ENCODE measurements at places on chromosomes 6 and 20. TPM values are rescaled to one million over a fixed set of nuclear protein-coding genes. Genes with fewer than 3 reads are reported as not detected.

Gene TNFRSF6B
- 4.3 TPM for total RNA-seq

Gene GPRC6A
- not detected for total RNA-seq

Gene KCNK15
- 5.0 TPM for total RNA-seq

Gene VIP
- 0.43 TPM for total RNA-seq

Gene HLA-DRA
- 262 TPM for total RNA-seq

Gene C20orf141
- total RNA-seq = 0.69 TPM

Gene PREX1
- 9.4 TPM for total RNA-seq

Gene SNAI1
- total RNA-seq = 1.7 TPM

Gene FAXC
- 3.8 TPM for total RNA-seq

Gene EPPIN
- total RNA-seq = not detected

Gene DLL1
- 11.5 TPM for total RNA-seq

Gene SDCBP2
- total RNA-seq = 7.3 TPM

Gene MYL9
- total RNA-seq = 69.5 TPM

GRCh38 chr20:23962272-23962671 is 26.3 kb downstream of the GGTLC1 start:
- no peak for DNase-seq

- no peak for DNase-seq
Observed at GRCh38 chr6:82555801-82556200, 192.2 kb downstream of the TPBG start.

DNA sequence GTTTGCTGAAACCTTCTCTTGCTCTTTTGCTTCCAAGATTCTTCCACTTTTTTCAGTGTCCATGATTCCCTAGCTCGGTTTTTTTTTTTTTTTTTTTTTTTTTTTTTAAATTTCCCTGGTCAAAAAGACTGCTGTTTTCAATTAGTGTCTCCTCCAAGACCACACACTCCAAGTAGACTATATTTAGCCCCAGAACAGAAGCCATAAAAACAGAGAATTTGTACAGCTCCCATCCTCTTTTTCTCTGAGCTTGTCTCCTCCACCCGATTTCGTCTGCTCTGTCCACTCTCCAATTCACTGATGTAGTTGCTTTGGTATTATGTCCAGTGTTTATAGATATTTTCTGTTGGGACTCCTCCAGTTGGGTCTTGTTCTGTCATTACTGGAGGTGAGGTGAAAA is 37.6 kb downstream of the RSPH3 start:
- DNase-seq = no peak

GRCh38 chr6:99119109-99120031 is 171.6 kb upstream of the FBXL4 start:
- no peak for DNase-seq

- no peak for DNase-seq
Observed at GRCh38 chr6:80165143-80165542, 58.7 kb downstream of the BCKDHB start.

GRCh38 chr6:89190741-89191140 is 26.4 kb downstream of the GABRR1 start:
- no peak for DNase-seq

GRCh38 chr6:28081486-28081751 is 1.1 kb downstream of the ZNF165 start:
- no peak for DNase-seq

DNA sequence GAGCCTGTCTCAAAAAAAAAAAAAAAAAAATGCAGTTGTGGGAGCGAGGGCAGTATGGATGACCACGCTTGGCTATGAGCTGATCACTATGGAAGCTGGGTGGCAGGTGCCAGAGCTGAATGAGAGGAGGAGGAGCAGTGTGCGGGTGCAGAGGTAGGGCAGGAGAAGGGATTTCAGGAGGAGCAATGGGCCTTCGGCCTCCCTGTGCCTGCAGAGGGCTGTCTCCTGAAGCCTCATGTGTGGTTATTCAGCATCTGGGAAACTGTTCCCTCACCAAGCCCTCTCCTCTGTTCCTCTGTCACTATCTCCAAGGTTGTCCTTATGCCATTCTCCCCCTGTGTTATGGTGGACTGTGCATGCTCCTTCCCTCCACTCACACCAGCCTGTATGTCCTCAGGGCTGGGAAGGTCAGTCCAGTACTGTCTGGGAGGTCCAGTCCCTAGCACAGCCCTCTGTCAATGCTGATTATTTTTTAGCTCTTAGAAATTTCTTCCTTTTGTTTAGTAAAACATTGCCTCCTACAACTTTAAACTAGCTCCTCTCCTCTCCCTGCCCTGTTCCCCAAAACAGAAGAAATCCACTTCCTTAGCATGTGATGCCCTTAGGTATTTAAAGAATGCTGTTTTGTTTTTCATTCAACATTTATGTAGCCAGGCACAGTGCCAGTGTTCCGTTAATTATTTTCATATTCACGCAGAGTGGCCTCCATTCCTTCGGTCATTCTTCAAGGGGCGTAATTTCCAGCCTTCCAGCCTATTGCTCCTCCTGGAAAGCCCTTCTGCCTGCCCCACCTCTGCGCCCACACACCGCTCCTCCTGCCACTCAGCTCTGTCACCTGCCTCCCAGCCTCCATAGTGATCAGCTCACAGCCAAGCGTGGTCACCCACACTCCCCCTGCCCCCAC is 48.9 kb downstream of the CNBD2 start:
- DNase-seq = peak; percentile 49

DNA sequence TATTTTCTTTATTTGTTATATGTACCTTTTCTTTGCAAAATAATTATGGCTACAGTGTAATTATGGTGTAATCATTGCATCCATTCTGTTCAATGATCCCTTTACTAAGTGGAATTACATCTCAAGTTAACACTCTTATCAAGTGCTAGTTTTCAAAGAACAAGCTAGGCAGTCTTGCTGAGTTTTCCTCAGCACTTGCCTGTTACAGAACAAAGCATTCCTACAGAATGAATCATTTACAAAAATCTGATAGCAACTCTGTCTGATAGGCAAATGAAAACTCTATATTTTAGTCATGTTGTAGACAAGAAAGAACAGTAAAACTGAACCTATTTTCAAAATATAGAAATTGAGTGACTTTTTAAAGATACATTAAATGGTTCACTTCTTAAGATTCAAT is 109.8 kb upstream of the POU3F2 start:
- no peak for DNase-seq

- DNase-seq = no peak
Observed at GRCh38 chr20:4836935-4837334, 115.2 kb downstream of the PRND start.

DNA sequence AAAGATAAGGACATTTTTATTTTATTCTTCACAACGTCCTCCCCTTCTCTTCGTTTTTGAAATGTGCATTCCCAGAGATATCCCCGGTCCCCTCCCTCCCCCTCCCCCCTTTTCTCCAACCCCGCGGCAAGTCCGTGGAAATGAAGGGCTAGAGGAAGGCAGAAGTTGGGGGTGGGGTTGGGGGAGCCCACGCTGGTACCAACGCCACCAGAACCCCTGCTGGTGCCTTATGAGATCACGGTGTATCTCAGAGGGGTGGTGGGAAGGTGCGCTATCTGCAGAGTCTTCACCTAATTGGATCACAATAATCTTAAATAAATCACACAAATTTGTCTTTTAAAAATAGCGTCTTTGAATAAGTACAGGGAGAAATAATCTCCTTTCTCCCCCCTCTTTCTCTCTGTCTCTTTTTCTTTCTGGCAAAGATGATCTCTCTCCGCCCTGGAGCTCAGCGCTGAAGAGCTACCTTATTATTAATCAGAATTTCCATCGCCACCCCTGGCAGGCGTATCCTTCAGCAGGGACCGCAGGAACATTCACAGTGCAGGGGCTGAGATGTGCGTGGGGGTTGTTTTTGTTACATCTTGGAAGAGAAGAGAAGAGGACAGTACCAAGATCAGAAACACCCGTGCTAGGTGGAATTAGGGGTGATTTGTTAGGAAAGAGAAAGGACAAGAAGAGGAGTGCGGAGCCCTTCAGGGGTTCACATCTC is 915 bp downstream of the CLVS2 start:
- no peak for DNase-seq

- peak; percentile 92 for DNase-seq
Observed at GRCh38 chr6:36666826-36667591, 11.5 kb upstream of the CDKN1A start.

GRCh38 chr6:31586599-31587281 is 663 bp downstream of the LST1 start:
- no peak for DNase-seq

DNA sequence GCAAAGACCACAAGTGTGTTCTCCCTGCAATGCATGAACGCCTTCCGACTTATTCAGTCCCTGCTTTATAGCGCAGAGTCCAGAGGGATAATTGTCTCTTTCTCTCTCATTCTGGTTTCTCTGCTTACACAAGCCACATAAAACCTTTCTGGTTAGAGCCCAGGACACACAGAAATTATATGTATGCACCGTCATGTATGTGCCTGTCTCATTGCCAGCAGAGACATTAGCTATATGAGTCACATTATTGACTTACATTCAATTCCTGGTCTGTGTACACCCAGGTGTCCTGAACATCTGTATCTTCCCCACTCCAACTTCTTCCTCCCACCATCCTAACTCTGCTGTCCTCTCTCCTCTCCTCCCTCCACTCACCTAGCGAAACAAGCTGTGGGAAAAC is 44.0 kb downstream of the LRFN2 start:
- no peak for DNase-seq

- DNase-seq = no peak
Observed at GRCh38 chr20:59676126-59676850, 71.9 kb downstream of the PHACTR3 start.

- DNase-seq = no peak
Observed at GRCh38 chr20:62694106-62694505, 14.5 kb upstream of the NTSR1 start.

- DNase-seq = no peak
Observed at GRCh38 chr6:29589423-29590048, 4.6 kb downstream of the OR2H2 start.

DNA sequence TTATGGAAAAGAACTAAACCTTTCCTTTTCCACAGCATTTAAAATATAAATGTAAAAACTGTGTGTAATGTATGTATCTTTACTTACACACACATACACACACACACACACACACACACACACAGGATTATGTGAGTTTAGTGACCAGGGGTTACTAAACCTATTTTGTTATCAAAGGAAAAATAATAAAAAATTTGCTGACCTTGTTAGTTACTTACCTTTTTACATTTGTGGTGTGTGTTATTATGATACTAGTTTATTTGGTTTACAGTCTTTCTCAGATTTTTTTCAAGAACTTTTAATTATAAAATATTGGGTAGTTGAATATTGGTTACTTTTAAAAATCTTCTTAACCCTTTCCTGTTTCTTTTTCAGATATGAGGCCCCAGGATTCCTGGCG is 15.7 kb downstream of the NKX2-4 start:
- DNase-seq = no peak

DNA sequence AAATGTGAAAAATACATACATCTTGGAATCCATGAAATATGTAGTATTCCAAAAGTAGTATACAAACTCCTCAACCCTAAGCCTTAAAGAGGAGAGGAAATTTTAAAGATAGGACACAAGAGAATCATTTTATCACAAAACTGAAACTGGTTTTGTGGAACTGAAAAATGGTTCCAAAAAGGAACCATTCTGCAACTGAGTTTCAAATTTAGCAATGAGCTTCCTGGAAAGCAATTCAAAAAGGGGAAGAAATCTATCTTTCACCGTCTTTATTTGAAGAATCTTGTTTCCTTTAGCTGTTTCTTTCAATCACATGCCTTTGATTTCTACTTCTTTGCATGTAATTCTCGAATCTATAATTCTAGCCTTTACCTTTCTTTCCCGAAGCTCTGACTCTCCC is 32.2 kb upstream of the LAMP5 start:
- DNase-seq = no peak

DNA sequence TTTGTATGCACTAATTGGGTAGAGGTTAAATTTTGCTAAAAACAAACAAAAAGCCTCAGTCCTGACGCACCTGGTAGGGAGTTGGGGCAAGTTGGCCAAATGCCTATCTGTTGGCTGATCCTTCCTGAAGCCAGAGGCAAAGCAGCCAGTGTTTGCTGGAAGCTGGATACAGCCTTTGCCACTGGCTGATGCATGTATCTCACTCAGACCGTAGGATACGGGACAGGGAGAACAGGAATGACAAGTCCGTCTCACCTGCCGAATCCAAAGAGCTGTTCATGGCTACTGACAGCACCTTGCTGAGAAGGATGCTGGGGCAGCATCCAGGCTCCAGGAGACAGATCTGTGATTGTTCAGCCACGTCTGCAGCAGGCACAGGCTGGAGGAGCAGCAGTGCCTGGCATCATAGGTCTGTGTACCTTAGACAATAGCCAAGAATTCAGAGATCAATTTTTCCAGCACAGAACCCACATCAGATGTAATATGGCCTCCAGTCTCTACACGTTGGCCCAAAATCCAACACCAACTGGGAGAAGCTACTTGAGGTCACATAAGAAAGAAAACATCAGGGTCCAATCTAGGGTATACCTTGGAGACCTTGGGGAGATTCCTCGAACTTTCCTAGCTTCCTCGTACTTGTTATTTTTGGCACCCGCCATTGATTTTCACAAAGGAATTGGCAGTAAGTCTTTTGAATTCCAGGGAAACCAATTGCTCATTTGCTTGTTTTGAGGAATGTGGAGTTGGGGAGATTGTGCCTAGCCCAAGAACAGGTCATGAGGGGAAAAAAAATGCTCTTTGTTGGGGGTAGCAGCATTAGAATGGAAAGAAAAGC is 108.5 kb upstream of the ARMC2 start:
- DNase-seq = no peak

GRCh38 chr20:62067547-62068260 is 2.0 kb upstream of the TAF4 start:
- peak; percentile 39 for DNase-seq

DNA sequence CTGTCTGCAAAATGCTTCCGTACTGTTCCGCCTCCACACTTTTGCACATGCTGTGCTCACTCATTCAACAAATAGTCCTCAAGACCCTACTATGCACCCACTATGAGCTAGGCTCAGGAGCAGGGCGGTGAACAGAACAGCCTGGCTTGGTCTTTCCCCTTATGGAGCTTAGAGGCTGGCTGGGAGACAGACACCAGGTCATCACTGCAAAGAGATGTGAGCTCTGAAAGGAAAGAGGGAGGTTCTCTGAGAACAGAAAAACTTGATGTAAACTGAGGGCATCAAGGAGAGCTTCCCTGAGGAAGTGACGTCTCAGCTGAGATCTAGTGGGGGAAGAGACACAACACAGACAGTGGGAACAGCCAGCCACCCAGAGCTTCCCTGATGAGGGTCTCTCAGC is 31.0 kb upstream of the TGM2 start:
- DNase-seq = no peak

GRCh38 chr20:41279546-41280225 is 37.8 kb downstream of the ZHX3 start:
- no peak for DNase-seq

- DNase-seq = no peak
Observed at GRCh38 chr6:166533205-166533824, 53.2 kb downstream of the RAMACL start.

DNA sequence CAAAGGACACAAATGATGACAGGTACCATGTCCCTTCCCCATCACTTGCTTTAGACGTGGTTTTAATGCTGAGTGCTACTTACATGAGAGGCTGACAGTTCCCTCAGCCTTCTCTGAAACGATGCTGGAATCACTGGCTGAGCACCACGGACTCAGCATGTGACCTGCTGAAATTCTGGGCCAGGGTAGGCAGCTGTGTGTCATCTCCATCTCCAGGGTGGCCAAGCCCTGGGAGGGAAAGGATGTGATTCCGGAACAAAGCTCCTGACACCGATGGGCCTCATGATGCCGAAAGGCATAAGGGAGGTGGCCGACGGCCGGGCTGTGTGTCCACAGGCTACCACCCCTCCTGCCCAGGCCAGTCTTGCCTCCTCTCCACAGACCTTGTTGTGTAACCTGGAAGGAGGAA is 184.3 kb upstream of the CST7 start:
- no peak for DNase-seq

All from ovary (tissue), 10 donors.